OCI-LY7 (cell line): ENCODE measurements at places on chromosomes 16 and 17. TPM values are rescaled to one million over a fixed set of nuclear protein-coding genes. Genes with fewer than 3 reads are reported as not detected.

GRCh38 chr16:88919936-88920335, 53.5 kb upstream of the PABPN1L start:
- no peak for DNase-seq

- no peak for DNase-seq
These were observed 347.0 kb downstream of the WWOX start for GRCh38 chr16:78446486-78446885.

DNA sequence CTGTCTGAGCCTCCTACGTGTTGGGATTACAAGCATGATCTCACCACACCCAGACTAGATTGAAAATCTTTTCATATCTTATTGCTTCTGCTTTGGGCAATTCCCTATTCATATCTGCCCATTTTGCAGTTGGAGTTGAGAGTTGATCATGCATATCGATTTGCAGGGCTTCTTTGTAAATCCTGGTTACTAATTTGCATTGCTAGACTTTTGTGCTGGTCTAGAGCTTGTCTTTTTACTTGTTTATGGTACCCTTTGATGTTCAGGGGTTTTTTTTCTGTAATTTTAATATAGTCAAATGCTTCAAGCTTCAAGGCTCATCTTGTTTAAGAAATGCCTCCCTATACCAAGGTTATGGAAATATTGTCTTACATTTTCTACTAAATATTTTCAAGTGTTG, 23.5 kb upstream of the CMIP start:
- no peak for DNase-seq

Gene TSPOAP1
- 50.6 and 54.4 TPM in 2 replicates for total RNA-seq

GRCh38 chr16:29926711-29927052, 656 bp upstream of the KCTD13 start:
- no peak for DNase-seq

GRCh38 chr16:27431773-27432532, 30.0 kb downstream of the IL21R start:
- no peak for DNase-seq

DNA sequence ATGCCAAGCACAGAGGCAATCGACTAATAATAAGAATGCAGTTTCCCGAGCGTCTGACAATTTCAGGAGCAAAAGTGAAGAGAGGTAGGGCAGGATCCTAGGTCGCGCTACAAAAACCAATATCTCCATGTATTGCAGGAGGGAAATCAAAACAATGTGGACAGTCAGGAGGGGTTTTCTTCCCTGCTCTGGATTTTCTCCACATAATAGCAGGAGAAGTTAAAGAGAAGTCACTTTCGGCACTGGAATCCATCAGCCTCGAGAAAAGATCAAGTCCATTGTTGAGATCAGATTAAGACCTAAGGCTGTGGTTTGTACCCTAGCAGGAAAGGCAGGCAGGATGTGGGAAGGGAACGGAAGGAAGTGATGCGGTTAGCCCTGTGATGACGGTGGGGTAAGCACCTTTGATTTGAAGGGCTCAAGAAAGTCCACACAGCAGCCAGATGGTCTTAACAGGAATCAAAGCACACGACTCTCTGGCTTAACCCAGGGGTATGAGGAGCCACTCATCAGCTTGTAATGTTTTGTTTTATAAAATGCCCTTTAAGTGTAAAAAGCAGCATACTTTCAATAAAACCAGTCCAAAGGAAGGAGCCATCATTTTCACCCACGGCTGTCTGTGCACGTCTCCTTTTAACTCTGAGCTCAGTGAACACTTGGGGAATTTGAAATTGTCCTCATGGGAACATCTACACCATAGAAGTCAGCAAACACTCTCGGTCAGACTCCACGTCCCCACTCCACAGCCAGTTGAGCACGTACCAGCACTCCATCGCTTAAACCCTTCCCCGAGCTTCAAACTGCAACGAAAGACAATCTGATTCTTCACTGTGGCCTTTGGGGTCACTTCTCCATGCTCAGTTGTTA, 15.8 kb upstream of the AKTIP start:
- DNase-seq: peak; percentile 80

Gene RAD51C
- total RNA-seq: 96.0 and 118 TPM in 2 replicates

DNA sequence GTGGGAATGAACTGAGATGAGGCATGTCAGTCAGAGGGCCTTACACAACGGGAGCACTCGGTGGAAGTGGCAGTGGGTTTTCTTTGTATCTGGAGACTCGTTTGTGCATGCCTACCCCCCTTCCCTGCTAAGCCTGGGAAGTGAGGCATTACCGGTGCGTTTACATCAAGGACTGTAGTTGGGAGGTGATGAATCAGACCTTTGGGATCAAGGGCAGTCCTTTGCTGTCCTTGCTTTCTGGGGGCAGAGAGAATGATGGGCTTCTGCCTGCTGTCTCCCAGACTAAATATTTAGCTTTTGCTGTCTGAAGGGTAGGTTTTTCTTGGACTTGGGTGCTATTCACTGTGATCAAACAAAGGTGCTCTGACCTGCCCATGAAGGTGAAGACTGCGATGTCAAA, 83.0 kb downstream of the WWP2 start:
- DNase-seq: no peak

GRCh38 chr16:73076324-73076810, 28.4 kb upstream of the ZFHX3 start:
- no peak for DNase-seq

DNA sequence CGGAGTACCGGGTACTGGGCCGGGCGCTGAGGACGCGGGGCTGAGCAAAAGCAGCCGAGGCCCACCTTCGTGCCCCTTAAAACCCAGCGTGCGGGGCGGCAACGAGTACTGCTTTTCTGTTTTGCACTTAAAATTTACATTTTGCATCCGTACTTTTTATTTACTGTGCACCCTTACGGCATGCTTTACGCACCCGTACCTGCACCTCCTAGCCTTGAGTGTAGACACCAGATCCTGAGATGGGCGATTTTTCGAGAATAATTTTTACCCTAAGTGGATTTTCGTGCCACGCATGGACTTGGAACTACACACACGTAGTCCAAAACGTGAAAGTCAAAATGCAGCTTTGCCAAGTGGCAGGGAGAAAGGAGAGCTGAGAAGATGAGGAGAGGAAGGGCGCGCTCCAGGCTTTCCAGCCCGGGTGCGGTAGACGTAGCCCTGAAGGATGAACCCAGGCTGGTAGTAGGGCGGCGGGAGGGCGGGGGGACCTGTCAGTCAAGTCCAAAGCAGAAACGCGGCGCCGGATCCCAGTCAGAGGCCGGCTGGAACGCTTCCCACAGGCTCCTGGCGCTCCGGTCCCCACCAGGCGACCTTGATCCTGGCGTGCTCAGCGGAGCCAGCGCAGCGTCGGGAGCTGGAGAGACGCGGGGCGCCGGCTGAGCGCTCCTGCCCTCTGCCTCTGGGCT, 1.2 kb upstream of the CBLN1 start:
- DNase-seq: peak; percentile 10

- no peak for DNase-seq
These were observed 4.4 kb downstream of the COX6A2 start for GRCh38 chr16:31423801-31424200.

GRCh38 chr17:37079735-37080134, 131.0 kb downstream of the AATF start:
- DNase-seq: no peak

DNA sequence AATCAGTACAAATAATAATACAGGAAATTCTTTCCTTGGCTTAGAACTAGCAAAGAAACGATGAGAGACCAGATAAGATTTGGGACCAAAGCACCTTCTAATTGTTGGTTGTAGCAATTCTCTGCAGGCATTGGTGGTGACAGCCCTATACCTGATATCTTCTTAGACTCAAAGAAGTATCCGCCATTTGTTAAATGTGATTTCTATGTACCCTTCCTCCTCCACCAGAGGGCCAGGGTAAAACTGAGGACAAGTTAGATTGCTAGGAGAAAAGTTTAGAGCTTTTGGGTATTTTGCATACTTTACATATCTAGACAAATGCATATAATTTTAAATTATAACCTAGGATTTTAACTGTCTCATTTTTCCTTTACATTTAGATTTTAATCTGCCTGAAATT, 304.3 kb downstream of the HS3ST4 start:
- peak; percentile 2 for DNase-seq

Gene NMRAL1
- 114 and 139 TPM in 2 replicates for total RNA-seq

Gene TBC1D3E
- not detected in 2 replicates for total RNA-seq

GRCh38 chr16:15961060-15961511, 11.7 kb downstream of the ABCC1 start:
- DNase-seq: peak; percentile 30

- no peak for DNase-seq
These were observed 22.6 kb upstream of the NPTX1 start for GRCh38 chr17:80498920-80499410.

Gene SEZ6L2
- 0.83 and 1.0 TPM in 2 replicates for total RNA-seq

DNA sequence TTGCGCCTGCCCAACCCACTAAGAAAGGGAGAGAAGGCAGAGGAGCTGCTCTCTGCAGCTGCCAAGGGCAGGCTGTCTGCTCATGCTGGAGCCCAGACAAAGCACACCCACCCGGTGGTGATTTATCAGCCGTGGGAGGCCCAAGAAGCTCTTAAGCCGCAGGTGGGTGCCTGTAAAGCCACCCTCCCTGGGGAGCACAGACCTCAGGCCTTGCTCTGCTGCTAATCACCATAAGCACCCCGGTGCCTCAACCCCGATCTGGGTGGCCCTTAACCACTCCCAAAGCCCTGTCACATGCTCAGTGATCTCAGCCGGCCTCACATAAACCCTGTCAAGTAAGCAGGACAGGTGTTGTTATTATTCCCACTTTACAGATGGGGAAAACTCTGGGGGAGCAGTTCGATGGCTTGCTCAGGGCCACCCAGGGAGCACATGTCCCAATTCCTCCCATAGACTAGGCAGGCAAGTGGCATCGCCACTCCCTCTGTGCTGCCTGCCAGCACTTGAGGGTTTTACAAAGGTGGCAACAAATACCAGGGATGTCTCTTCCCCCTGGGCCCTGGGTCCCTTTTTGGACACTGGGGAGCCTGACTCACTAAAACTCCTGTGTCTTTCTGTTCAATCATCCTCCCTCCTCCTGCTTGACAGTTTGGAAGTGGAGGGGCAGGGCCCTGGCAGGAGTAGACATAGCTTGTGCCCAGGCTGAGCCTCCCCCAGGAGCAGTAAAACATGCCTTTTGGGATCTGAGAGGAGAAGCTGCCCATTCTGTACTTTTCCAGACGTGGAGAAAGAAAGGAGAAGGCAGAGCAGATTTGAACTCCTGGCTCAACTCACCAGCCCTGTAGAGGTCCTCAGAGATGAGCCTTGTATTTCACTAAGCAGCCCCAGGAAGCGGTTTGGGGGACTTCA, 299.3 kb downstream of the SOX9 start:
- DNase-seq: peak; percentile 52

DNA sequence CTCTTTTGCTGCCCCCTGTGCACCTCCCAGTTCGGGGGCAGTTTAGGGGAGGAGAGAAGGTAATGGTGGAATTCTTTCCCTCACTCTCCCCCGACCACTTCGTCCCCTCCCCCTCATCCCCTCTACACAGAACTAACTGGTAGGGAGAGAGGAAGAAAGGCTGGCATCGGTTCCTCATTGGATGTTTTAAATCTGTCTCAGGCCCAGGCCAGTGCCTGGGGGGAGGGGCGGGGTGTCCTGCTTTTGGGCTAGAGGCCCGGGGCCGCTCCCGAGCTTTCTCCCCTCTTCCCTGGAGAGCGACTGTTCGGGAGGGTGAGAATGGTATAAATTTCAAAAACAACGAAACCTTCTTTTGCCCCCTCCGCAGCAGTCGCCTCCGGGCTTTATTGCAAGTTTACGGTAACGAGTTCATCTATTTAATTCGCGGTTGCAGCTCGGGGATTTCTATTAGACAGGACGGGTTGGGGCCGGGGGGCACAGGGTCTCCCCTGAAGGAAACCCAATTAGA, at the start of gene PRAC2:
Gene PRAC2, plus strand, starts transcription at position 271 of the 508 bp plus-strand sequence. CDS start 1,226 bp downstream, outside the sequence.
- DNase-seq: no peak

GRCh38 chr17:28904800-28905199, 1.9 kb upstream of the DHRS13 start:
- no peak for DNase-seq

Gene HIGD1B
- total RNA-seq: not detected in 2 replicates

DNA sequence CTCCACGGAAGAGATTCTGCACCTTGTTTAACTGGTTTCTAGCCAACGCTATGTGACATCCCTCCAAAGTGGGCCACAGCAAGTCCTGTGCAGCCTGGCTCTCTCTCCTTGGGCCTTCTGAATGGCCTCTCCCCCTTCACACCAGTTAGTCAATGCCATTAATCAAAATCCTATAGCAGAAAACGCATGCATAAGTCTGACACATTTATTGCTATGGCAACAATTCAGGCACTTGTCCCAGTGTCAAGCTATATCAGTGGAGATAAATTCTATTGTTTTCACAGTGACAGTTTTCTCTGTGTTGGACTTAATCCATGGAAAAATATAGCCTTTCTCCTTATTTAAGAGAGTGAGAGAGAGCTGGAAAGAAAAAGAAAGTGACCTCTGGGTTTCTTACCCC, 87.2 kb upstream of the TOX3 start:
- no peak for DNase-seq

Gene ZNRF1
- total RNA-seq: 23.7 and 26.0 TPM in 2 replicates

DNA sequence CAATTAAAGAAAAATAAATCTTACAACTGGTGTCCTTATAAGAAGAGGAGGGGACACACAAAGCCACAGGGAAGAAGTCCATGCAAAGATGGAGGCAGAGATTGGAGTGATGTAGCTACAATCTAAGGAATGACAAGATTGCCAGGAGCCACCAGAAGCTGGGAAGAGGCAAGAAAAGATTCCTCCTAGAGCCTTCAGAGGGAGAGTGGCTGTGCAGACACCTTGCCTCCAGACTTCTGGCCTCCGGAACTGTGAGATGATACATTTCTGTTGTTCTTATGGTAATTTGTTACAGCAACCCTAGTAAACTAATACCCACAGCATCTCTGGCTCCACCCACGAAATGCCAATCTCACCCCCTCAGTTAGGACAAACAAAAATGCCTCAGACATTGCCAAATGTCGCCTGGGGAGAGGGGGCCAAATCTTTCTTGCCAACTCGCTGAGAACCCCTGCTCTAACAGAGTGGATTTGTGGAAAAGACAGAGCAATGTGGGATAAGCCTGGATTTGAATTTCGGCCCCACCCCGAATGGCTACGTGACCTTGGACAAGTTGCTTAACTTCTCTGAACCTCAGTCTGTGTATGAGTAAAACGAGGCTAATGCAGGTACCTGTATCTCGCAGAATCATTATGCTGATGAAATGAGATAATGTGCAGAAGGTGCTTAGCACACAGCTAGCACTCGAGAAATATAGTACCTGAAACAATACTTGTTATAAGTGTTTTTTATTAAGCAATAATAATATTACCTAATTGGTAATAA, 37.1 kb upstream of the CSNK2A2 start:
- no peak for DNase-seq

- DNase-seq: peak; percentile 69
These were observed 48.7 kb upstream of the PLCG2 start for GRCh38 chr16:81730090-81731051.

DNA sequence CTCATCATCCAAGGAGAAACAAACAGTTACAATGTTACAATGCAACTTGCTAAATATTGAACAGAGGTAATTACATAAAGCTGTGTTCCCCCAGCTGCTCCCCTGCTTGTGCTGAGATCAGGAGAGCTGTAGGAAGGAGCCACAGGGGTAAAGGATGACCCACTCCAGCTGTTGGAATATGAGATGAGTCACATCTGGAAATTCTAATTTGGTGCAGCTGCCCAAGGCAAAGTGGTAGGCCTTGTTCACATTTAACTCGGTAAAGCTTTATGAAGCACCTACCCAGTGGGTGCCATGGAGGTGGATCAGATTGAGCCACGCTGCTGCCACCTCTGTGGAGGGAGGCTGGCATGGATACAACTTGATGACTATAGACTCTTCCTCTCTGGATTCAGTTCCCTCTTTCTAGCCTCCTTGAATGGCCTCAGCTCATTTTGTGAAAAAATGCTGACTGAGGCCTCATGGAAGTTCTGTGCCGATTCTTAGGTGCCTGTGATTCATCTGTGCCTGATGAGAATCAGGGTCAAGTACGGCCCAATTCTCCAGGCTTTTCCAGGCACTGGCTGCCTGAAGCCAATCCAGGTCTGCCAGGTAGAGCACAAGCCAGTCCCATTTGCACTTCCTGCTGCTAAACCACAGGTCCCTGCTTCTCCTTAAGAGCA, 7.4 kb downstream of the ZNF689 start:
- no peak for DNase-seq
